ENCODE measurements at places on chromosomes 3 and 15.

- DNase-seq, result no peak
Observed at GRCh38 chr3:4898454-4899313, 80.6 kb upstream of the BHLHE40 start.

- no peak for DNase-seq
Observed at GRCh38 chr3:53258600-53259426, 3.0 kb upstream of the TKT start.

- no peak for DNase-seq
Observed at GRCh38 chr3:189947068-189947467, 173.6 kb downstream of the P3H2 start.

DNA sequence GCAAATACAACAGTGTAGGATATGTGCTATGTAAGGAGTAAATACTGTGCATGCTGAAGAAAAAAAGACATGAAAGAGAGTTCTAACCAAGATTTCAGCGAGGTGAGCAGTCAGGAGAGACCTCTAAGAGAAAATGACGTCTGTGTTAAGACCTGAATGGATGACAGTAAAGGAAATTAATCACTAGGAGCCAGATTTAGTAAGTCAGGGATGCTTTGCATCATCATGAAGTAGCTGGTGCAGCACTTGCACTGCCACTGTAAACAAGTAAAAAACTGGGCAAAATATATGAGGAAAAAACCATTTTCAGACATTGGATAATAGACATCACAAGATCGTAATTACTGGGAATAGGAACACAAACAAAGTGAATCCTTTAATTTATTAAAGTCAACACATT, 32.6 kb downstream of the RTP4 start:
- DNase-seq, result no peak

DNA sequence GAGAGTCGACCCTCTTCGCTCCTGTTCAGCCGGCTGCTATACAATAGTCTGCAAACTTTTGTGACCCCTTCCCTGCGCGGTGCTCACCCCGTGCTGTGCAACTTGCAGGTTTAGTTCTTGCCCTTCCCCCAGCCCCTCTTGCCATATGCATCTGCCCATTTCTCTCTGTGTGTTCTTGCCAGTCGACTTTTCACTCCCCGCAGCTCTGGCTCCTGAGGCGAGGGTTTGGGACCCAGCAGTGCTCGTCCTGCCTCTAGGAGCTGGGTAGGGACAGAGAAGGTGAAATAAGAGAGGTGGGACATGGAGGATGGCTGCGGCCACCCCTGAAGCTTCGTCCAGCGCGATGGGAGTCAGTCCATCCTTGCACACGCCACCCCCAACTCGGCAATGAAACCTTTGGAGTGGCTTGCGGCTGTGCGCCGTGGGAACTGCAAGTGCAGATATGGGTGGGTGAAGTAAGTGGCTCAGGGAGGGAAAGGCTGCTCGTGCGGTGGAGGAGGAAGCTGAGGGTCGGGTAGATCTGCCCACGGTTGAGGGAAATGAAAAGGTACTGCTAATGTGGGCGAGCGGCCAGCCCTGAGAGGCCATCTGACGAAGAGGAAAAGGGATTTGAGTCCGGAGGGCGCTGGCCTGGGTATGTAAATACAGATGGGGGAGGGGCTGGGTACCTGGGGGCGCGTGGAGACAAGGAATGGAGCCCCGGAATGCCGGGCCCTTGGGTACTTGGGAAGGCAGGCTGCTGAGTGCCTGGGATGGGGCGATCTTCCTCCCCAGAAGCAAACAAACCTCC, 1.0 kb downstream of the LRRC3B start:
- no peak for DNase-seq

DNA sequence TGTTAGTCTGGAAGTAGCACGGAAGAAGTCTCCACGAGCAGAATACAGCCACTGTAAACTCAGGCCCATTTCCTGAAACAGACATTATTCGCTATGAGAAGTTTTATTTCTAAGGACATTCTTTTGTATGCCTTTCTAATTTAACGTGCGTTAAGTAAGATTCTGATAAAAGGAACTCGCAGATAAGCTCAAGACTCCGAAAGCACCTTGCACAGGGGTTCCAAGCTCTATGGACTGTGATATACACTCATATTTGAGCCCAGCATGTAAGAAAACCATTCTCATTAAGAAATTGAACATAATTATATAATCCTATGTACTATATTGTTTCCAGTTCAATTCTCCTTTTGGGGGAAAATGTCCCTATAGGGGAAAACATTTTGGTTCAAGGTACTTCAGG, 28.4 kb downstream of the TFRC start:
- DNase-seq, result no peak

- no peak for DNase-seq
Observed at GRCh38 chr15:36954486-36954885, 145.9 kb downstream of the MEIS2 start.

GRCh38 chr3:37970802-37971201, 19.8 kb upstream of the VILL start:
- no peak for DNase-seq

GRCh38 chr3:45362758-45363157, 25.6 kb upstream of the LARS2 start:
- DNase-seq, result no peak

- DNase-seq, result no peak
Observed at GRCh38 chr3:40237889-40238571, 71.5 kb upstream of the EIF1B start.

DNA sequence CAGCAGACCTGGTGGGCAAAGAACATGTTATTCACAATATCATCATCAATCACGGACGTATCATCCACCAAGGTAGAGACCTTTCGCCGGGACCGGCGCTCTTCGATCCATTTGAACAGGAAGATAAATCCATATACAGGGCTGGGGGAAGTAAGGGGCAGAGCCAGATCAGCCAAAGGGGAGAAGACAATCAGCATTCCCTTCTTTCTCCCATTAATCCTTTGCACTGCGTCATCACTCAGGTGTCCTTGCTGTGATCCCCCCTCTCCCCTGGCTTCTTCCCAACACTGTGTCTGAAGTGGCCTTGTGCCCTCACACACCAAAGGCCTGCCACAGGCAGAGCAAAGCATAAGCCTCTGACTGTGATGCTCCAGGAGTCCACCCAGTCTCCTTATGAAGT, 36.4 kb downstream of the SEMA3G start:
- DNase-seq, result no peak

DNA sequence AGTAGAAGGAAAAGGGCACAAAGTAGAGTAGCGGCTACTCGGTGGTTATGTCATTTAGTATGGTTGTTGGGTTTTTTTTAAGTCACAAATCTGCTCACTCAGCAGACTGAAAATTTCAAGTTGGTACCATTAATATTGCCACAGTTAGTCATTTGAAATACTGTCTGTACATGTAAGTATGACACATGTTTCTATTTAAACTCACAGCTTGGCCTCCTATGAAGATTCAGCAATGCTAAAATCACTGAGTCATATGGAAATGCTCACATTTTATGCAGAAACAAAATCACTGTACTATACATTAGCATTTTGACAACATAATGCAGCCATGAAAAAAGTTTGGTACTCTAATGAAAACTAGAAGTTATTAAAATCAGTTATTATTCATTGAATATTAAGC, 571.9 kb downstream of the TAFA4 start:
- DNase-seq, result no peak

DNA sequence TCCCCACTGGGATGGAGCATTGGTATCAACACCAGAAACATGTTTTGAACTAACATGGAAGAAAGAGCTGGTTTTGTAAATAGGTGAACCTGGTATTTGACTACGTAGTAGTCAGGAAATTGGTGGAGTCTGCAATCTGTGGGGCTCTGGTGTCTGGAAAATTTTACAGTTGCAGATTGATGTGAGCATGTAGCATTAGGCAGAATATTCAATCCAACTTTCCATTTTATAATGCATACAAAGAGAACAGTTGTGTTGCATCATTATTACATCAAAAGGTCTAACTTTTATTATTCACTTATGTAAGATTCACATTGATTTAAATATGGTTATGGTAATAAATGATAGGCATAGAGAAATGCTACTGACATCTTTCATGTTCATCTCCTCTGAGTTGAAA, 340.0 kb downstream of the ZNF385D start:
- no peak for DNase-seq

- DNase-seq, result peak; percentile 21
Observed at GRCh38 chr3:197031315-197032285, 2.0 kb upstream of the MELTF start.

DNA sequence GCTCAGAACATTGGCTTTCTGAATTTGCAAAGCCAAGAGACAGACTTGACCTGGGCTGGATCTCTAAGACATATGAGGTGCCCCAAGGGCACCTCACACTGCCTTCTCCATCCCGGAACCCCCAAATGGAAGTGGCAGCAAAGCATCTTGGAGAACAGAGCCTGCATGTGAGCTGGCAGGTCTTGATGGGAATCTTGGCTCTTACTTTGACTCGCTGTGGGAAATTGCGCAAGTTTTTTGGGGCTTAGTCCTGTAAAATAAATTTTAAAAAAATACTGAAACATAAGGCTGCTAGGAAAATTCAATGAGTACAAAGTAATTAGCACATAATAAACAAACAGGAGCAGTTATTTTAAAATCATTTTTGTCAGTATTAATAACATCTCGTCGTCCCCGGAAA, 13.7 kb upstream of the SEC22A start:
- no peak for DNase-seq

DNA sequence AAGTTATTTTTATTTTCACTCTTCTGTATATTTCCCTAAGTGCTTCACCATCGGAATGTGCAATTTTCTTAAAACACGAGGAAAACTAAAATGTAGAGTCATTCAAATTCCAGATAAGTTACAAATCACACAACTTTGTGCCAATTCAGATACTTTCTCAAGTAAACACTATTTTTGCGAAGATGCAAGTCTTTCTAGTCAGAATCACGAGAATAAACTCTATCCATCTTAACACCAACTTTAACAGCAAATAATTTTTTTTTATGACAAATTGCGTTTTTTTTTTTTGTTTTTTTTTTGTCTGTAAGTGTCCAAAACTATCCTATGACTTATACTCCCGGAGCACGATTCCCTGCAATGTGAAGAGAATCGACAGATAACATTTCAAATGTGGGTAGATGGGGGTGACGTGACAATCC, 1.3 kb downstream of the STAG1 start:
- no peak for DNase-seq

- peak; percentile 71 for DNase-seq
Observed at GRCh38 chr3:87088430-87088992, 97.6 kb upstream of the VGLL3 start.

DNA sequence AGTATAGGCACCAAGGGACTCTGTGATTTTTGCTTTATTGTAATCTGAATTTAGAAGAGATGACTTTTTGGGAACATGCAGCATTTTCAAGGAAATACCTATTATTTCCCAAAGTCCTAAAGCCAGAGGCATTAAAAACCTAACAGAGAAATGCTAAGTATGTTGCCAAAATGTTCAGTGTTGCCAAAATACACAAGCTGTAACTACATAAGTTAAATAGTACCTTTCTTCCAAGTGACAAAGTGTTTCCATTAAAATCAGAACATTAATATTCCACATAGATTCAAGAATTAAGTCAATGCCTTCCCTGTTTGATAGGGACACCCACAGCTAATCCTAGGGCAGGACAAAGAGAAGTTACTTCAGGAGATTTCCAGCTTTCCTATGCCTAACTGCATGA, 42.0 kb downstream of the MKRN2 start:
- no peak for DNase-seq

- peak; percentile 33 for DNase-seq
Observed at GRCh38 chr3:193943200-193943599, 192.7 kb upstream of the HES1 start.

- no peak for DNase-seq
Observed at GRCh38 chr3:184619787-184620430, 58.3 kb downstream of the EPHB3 start.

- DNase-seq, result peak; percentile 97
Observed at GRCh38 chr15:38885471-38885952, 320.9 kb upstream of the RASGRP1 start.

GRCh38 chr15:88664151-88664778, 25.4 kb downstream of the ISG20 start:
- DNase-seq, result no peak

GRCh38 chr3:139564294-139564861, 24.8 kb upstream of the RBP1 start:
- DNase-seq, result peak; percentile 24

DNA sequence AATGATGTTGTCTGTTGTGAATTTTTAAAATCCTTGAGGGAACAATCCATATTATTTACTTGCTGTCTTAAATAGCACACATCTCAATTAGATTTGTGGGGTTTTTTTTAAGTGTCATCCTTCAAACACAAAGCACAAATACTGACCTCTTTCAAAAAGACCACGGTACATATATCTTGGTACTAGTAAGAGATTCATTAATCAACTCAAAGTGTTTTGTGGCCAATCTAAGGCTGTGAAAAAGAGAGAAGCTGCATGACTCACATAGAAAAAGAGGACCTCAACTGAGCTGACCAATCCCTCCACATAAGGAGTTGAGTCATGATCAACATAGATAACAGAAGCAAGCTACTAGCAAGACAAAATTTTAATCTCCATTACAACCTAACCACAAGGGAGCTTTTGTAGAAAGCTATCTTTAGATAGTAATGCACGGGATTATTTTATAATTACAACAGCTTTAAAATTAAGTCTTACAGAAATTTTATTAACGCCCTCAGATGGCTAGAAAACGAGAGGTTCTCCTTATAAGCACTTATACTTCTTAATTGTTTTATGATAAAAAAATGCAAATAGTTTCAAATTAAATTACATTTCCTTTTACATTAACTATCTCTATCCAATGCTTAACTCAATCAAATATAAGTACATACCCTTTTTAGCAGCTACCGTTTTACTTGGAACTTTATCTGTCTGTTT, 60.5 kb downstream of the TOP2B start:
- DNase-seq, result no peak

- no peak for DNase-seq
Observed at GRCh38 chr3:25784971-25785370, 1.7 kb upstream of the NGLY1 start.

DNA sequence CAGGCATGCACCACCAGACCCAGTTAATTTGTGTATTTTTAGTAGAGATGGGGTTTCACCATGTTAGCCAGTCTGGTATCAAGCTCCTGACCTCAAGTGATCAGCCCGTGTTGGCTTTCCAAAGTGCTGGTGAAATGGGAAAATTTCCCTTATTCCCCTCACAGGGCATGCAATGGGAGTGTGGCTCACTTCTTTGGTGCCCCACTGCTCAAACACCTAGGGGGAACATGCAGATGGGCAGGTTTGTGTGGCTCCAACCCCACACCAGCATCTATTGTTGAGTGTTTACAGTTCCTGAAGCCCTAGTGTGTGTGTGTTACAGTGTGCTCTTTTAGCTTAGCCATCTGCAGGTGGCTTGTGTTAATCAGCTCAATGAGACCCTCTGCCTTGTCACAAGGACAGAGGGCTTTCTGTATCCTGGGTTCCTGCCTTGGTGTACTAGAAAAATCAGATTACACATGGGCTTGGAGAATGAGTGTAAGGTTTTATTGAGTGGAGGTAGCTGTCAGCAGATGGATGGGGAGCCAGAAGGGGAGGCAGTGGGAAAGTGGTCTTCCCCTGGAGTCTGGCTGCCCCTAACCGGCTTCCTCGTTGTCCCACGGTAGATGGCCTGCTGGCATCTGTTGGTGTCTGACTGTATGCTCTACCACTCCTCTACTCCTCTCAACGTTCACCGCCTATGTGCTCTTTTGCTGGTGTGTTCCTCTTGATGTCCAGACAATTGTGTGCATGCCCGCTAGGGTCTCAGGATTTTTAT, 248.1 kb upstream of the CBLB start:
- no peak for DNase-seq

GRCh38 chr3:192870822-192871221, 46.8 kb downstream of the MB21D2 start:
- peak; percentile 61 for DNase-seq

GRCh38 chr15:91258415-91258759, 158.3 kb downstream of the SV2B start:
- DNase-seq, result no peak

- DNase-seq, result peak; percentile 55
Observed at GRCh38 chr3:71924721-71925120, 139.8 kb upstream of the PROK2 start.

- no peak for DNase-seq
Observed at GRCh38 chr15:60347480-60348049, 50.2 kb downstream of the ANXA2 start.

Data from lung (tissue), 17 donors.